ENCODE measurements at places on chromosomes 5 and 9.

- DNase-seq = no peak
Measured at GRCh38 chr5:164373876-164374275, 868.5 kb downstream of the MAT2B start.

- DNase-seq = peak; percentile 61
Measured at GRCh38 chr9:12774861-12775678, at the start of gene LURAP1L. Gene LURAP1L (plus strand): TSS chr9:12775020. CDS start chr9:12775716, 696 bp downstream.

DNA sequence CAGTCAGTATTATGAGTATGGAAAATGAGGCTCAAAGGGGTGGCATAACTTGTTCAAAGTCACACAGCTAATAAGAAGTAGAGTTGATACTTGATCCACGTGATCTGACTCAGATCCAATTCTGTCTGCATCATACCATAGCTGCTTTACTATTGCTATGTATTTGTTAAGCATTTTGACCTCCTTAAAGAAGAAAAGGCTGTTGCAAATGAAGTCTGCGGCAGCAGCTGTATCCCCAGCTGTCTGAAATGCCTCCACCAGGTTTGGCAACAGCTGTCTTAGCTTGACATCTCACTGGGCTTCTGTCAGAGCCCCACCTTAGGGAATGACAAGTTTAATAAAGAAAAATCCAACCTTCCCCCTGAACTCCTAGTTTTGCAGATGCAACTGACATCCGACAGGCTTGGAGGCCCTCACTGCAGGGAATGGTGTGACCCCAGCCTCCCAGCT is 75.6 kb upstream of the SLC44A1 start:
- no peak for DNase-seq

DNA sequence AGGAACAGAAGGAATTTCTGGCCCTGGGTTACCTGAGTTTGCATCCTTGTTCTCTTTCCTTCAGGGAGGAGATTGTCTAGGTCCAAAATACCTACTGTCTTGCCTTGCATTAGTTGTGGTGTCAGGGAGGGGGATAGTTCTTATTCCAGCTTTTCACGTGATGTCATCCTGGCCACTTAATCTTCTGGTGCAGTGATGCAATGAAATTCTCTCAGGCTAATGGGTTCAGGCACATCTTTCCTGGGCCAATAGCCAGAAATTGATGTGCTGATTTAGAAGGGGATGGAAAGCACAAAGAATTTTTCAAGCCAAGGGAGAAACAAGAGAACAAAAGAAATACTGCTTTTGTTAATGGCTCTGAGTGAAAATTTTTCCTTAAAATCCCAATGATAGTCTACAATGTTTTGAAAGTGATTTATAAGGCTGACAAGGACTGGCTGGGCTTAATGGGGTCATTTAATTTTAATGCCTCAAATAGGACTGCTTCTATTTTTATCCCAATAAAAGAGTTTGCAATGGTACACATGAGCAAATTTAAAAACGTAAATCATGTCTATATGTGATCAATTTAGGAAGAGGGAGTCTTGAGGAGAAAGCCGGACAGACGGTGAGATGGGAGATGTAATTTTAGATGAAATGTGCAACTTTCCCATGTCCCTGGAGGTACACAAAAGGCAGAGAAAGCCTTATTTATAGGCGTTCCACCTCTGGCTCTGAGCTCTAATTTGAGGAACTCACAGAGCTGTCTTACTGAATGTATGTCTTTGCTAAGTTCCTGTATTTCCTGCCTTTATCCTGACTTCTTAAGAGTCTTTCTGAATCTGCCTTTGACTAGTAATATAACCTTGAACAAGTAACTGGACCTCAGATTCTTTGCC is 89.3 kb upstream of the SV2C start:
- DNase-seq = no peak

- DNase-seq = no peak
Measured at GRCh38 chr9:93896093-93896492, 59.1 kb downstream of the BARX1 start.

- no peak for DNase-seq
Measured at GRCh38 chr5:110338341-110339083, 388.0 kb downstream of the TMEM232 start.

GRCh38 chr9:123434619-123435240 is 78.7 kb downstream of the CRB2 start:
- peak; percentile 9 for DNase-seq

DNA sequence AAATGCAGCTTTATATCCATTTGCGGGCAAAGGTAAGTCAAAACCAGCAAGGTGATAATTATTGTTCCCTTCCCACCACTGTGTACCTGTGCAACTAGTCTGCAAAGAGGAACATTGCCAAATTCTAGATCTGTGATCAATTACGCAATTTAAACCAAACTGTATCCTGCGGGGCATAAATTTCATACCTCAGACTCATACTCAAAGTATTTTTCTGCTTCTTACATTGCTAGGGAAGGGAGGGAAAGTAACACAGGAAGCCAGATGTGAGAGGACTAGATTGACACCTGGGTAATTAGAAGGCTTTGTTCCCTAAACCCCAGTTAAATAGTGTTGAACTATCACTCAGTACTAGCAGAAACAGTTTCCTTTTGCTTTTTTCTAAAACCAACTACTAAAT is 240.2 kb upstream of the ZNF608 start:
- DNase-seq = no peak

DNA sequence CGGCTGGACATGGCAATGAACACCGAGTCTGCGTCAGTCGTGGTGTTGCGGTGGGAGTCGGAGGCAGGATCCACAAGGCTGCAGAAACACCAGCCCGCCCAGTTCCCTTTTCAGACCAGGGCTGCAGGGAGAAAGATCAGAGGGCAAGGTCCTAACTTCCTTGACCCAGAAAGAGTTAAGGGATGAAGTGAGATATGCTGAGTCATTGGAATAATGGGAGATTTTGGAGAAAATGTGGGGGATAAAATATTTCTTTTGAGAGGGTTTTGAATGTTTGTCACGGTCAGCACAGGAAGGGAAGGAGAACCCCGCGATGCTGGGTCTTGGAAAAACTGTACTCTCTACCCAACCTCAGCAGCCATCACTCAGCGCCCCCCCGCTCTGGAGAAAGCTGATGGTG is 416.0 kb downstream of the ICE1 start:
- DNase-seq = no peak

DNA sequence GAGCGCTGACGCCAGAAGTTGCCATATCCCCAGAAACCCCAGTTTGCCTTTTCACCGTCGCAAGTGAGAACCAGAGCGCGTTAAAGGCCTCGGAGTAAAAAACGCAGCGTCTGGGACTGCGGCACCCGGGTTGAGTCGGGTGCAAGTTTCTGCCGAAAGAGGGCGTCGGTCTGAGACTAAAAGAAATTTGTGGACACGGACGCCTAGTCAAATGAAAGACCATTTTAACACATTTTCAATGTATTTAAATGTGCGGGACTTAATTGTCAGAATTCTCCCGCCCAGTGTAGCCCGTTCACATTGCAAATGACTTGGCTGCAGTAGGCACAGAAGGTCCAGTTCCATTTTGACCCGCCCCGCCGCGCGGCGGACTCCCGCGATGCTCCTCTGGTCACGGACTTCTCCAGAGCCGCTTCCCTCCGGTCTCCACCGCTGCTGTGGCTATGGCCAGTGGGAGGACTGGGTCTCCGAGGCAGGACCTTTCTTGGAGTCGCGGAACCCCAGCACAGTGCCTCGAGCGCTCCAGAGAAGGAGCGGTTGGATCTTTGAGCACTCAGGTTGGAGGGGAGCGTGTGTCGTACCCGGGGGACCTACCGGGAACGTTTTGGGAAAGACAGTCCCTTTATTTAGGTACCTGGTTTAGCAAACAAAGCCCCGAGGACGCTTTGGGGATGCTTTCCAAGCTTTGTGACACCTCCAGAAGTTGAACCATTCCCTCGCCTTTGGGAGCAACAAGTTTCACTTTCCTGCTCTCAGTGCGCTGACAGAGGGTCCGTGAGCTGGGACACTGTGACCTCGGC is 1.2 kb upstream of the NPR3 start:
- peak; percentile 81 for DNase-seq

- DNase-seq = no peak
Measured at GRCh38 chr5:15103864-15104263, 232.3 kb upstream of the ANKH start.

DNA sequence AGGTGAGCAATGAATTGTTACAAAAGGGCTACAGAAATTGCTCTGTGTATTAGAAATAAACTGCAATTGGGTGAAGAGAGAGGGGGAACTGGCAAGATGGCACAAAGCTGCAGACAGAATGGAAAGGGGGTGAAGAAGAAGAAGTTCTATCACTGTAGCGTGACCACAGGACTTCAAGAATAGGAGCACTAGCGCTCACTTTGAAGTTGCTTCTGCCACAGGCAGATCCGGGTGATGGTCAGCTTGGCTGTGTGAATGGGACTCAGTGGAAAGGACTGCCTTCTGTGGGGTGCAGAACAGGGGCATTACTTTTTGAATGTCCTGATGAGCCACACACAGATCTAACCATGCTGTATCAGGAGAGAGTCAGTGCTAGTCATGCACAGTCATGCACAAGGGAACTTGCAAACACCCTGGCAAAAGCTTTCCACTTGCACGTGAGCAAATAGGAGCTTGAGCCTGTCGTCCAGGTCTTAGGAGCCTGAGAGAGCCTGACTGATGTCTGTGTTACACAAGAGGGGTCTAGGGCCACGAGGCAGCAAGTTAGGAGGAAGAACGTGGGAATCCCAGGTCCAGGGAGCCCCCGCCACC is 16.3 kb downstream of the IL5 start:
- DNase-seq = no peak

GRCh38 chr5:161803-162110 is 29.5 kb upstream of the LRRC14B start:
- no peak for DNase-seq

- DNase-seq = no peak
Measured at GRCh38 chr5:170517411-170517810, 13.6 kb downstream of the KCNIP1 start.

DNA sequence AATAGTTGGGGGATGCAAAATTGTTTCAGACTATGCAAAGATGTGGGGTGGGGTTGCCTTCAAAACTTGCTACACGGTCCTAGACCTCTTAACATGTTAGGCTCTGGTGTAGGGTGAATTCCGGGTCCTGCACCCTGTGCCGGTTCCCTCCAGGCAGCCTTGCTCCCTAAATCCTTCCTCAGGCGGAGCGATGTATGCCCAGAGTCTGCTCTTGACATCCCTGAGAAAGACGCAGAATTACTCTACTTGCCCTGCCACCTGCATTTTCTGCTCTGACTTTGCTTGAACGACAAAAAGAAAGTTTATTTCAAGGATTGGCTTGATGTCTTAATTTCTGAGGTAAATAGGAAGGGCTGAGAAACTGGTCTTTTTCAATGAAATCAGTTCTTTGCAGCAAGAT is 691 bp downstream of the THBS4 start:
- DNase-seq = no peak

- DNase-seq = peak; percentile 11
Measured at GRCh38 chr5:157143127-157143971, 684 bp upstream of the MED7 start.

GRCh38 chr5:81165493-81166119 is 67.5 kb upstream of the CKMT2 start:
- DNase-seq = peak; percentile 47

DNA sequence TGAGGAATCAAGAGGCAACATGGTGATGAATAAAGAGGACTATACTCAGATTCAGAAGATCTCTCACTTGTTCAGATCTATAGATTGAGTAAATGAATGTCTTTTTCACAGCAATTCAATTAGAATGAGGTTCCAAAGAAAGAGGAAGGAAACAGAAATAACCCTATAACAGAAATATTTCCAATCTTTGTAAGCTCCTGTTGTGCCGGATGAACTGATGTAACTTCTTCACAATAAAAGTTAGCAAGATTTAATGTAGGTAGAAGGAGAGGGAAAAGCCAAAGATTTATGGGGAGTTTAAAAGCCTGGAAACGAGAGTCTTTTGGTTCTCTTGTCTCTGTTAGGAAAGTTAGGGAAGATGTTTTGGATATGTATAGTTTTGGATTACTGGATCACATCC is 92.1 kb downstream of the PBX3 start:
- DNase-seq = no peak

DNA sequence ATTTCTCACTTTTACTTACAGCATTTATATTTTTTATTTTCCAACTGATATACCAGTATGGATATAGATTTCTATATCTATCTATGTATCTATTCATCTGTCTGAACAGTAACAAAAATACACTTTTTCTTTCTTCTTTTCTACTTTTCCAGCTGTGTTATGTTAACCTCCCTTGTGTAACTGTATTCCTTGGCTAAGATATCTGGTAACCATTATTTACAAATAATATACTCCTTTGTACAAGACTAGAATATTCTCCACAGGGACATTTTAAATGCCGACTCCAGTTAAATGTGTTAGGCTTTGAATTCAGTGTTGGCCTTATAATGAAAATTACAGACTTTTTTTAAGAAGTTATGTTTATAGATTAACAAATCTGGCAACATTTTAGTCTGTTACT is 168.7 kb downstream of the XRCC4 start:
- DNase-seq = no peak

- DNase-seq = no peak
Measured at GRCh38 chr9:136644593-136645351, 17.9 kb upstream of the EGFL7 start.

DNA sequence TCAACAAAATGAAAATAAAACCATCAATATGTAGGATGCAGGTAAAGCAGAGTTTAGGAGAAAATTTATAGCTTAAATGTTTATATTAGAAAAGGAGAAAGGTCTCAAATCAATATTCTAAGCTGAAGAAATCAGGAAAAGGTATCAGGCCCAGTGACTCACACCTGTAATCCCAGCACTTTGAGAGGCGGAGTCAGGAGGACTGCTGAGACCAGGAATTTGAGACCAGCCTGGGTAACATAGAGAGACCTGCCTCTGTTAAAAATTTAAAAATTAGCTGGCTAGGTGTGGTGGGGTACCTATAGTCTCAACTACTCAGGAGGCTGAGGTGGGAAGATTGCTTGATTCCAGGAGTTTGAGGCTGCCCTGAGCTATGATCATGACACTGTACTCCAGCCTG is 32.2 kb downstream of the CCDC69 start:
- DNase-seq = no peak

- DNase-seq = no peak
Measured at GRCh38 chr5:157049605-157050004, 9.3 kb downstream of the HAVCR1 start.

- no peak for DNase-seq
Measured at GRCh38 chr5:150539206-150539605, 31.3 kb downstream of the NDST1 start.

- DNase-seq = no peak
Measured at GRCh38 chr5:155728857-155729683, 597.9 kb upstream of the SGCD start.

DNA sequence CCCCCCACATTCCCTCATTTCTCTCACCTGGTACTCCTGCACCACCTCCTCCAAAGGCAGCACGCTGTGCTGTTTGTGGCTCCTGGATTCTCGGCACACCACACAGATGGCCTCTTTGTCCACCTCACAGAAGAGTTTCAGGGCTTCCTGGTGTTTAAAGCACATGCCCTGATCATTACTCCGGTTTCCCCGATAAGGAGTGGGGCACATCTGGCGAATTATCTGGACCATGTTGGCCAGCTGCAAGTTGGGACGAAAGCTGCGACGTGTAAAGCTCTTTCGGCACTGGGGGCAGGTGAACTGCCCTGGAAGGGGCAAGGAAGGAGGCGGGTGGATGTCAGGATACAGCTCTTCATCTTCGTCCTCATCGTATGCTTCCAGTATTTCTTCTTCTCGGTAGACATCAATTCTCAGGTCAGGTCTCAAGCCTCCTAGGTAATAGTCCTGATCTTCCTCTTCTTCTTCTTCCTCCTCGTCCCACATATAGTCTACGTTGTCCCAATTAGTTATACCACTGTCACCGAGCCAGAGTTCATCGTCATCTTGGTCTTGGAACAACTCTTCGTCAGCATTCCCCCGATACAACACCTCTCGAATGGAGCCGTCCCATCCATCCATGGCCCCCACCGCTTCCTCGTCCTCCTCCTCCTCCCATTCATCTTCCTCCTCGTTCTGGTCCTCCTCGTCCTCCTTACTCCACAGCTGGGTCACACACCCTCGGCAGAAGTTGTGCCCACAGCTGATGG is 796 bp downstream of the TRIM52 start:
- DNase-seq = no peak
